ENCODE measurements at places on chromosomes 12 and 14.

GRCh38 chr14:22803687-22803974 is 11.6 kb downstream of the SLC7A7 start:
- DNase-seq = no peak

DNA sequence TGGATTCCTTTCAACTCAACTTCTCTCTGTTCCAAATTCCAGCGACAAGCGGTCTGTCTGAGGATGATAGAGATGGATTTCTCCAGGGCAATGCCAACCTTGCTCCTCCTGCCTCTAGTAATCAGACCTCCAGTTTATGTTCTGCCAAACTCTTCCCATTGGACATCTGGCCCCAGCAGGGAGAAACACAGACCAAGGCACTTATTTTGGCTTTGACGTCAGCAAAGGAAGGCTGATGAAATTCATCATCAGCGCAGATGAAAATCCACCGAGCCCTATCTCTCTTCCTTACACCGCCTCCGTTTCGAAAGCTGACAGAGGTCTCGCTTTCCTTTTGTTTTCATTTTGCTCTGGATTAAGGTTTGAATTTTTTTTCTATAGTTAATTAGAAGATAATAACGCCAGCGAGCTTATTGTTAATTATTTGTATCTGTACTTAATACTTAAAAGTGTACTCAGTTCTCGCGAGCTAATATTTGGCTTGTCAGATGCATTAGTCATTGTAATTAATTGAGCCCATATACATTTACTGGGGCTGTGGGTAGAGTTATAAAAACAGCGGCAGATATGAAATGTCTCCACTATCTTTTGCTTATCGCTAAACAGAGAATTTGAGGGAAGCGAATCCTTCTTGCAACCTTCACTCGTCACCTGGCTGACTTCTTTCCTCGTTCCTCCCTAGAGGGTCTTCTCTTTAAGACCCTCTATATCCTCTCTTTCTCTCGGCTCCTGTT is 35.9 kb upstream of the MED13L start:
- no peak for DNase-seq

GRCh38 chr12:8822298-8822697 is at the start of gene A2ML1:
TSS of gene A2ML1 (plus strand) at chr12:8822621. CDS start at chr12:8822652, 31 bp downstream.
- no peak for DNase-seq

DNA sequence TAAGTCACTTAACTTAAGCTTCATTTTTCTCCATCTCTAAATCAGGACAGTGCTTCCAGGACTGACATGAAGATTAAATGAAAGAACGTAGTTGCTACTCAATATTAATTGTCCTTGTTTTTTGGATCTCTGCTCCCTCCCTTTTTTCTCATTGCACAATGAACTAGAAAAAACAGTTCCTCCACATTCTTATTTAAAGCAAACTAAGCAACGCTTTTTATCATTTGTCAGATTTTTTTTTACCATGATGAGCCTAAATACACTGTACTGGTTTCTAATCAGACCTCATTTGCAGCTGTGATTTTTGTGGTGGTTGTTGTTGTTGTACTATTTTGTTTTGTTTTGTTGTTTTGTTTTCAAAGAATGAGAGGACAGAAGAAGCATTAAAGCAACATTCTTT is 23.2 kb upstream of the PARP11 start:
- DNase-seq = no peak

DNA sequence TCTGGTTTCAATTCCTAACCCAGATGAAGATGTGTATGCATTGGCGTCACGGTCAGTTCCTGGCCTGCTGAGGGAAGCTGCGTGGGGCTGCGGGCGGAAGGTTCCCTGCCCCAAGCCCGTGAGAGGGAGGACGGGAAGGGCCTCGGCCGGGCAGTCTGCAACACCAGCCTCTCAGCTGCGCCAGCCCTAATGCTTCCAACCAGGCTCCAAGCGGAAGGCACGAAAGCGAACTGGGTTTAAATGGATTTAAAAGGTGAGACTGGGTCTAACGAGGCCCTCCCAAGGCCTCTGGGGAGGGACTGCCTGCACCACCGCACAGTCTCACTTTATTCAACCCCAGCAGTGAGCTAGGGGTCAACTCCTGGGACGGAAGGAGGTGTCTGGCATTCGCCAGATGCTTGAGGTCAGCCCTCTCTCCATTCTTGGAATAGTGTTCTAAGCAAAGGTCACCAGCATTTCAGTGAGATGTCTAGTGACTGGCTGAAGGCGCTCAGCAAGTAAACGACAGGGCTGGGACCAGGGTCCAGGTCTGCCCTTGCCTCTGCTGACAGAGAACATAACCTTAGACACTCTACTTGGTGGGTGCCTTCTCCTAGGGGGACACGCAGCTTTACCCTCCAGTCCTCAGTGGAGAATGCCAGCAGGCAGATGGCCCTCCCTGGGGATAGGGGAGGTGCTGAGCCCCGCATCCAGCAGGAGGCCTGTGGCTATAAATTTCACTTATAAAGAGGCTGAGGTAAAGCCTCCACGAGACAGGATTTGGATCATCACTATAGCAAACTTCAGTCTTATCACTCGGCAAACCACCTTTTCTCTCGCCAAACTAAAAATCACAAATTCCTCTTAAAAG is 92.2 kb downstream of the PIWIL1 start:
- DNase-seq = no peak

DNA sequence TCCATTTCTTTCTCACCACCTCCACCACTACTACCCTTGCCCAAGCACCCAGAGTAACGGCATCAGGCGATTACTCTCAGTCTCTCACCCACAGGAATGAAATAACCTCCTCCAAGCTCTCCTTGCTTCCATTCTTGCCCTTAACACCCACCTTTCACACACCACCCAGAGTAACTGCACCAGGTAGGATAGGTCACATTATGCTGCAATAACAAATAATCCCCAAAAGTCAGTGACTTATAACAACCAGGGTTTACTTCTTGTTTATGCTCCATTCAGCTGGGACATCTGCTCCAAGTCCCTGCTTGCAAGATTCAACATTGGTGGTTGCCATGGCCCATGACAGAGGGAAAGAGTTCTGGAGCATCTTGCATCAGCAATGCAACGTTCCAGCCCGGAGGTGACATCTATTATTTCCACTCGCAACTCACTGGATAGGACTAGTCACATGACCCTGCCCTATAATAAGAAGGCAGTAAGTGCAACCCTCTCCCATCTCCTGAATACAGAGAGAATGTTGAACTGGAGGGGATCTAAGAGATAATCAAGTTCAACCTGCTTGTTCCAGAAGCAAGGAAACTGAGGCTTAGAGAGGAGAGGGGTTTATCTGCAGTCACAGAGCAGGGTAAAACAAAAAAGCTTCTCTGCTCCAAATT is 41.5 kb upstream of the FICD start:
- no peak for DNase-seq

DNA sequence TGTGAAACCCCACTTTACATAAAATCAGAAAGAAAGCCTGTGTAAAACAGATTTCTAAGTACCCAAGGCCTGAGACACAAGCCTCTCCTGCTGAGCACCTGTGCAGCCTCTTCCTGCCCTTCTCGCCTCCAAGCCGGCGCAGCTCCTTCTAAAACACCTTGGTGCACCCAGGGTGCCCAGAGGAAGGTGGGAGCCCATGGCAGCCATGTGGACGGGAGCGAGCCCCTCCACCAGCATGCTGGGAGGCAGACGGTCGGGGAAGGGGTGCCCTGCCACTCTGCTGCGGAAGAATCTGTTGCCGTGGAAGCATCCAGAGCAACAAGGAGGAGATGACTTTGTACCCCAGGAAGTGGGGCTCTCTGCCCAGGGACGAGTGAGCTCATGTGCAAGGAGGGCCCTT is 103.1 kb upstream of the C14orf180 start:
- no peak for DNase-seq

DNA sequence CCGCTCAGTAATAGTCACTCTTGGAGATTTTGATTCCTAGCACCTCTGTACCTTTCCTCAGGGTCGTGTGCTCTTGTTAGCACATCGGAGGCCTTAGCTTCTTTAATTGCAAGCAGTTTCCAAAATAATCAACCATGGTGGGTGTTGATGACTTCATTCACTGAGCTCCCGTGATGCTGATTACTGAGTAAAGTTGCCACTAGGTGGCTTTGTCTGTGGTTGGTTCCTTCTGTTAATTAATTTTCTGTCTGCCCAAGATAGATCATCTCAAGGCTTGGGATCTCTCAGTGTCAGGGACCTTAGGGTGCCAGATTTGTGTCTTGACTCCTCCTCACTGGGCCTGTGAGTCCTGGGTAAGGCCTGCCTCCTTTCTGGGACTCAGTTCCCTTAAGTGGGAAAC is 54.3 kb downstream of the PTPN11 start:
- no peak for DNase-seq

GRCh38 chr14:99173086-99173485 is 98.9 kb downstream of the BCL11B start:
- no peak for DNase-seq

DNA sequence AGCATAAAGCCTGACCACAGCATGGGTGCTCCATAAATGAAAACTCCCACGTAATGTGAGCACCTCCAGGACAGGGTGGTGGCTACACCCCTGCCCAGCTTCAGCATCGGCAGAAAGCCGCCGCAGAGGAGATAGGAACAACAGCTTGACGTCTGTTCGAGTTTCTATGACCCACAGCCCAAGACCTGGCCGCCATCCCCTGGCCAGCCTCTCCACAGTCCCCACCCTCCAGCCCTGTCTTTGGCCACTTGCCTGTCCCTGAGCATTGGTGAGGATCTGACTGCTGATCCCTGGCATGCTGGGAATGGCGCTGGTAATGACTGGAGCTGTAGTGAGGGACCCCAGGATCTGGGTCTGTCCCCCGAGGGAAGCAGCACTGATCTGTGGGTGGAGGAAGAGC is 21.3 kb downstream of the POU6F1 start:
- no peak for DNase-seq

GRCh38 chr14:20092050-20092449 is 18.5 kb upstream of the OR4K17 start:
- no peak for DNase-seq

DNA sequence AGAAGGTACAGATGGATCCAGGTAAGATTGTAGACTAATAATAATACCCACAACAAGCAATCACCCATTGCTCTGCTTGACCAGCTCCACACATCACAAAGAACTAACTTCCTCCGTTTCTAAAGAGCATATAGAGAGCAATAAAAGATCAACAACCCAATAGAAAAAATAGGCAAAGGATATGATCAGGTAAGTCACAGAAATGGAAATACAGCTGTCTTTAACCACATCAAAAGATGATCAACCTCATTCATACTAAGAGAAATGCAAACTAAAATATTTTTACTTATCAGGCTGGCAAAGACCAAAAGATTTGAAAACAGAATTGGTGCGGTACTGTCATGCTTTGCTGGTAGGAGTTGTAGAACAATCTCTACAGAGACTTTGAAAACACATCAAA is 8.9 kb downstream of the C2CD5 start:
- DNase-seq = no peak

DNA sequence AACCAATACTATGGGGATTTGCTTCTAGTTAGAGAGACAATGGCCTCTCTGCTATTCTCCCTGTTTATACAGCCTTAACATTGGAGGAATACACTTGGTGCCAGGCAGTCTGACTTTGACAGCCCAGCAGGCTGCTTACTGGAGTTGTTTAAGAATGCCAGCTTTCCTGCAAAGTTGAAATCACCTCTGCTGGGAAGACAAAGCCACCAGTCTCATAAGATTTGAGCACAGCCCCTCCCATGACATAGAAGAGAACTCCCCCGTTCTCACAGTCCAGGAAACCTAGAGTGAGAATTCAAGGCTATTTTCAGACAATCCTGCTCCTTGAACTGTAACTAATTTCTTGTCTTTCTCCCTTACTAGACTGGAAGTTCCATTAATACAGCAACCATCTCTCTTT is 21.1 kb upstream of the CATSPERB start:
- DNase-seq = no peak

GRCh38 chr12:97982684-97983083 is 520.1 kb downstream of the RMST start:
- no peak for DNase-seq

DNA sequence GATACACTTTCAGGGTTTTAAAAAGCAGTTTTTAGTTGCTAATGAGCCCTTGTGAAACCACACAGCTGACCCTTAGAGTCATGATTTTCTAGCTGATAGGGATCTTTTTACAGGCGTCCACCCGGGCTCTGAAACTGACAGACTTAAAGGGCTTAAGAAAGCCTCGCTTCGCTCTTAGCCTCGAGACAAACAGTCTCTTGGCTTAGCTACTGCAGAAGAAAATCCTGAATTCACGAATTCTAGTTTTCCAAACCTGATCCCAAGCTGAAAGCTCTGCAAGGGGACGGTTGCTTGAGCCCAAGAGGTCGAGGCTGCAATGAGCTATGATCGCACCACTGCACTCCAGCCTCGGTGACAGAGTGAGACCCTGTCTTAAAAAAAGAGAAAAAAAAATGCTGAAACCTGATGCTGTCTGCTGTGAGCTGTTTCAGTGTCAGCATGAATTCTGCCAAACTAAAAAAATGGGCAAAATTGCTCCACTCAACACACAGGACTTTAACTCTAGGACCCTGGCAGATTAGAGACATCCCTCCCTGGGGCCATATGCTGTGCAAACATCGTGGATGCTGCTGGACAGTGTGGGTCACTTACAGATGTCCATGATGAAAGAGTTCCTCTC is 3.1 kb upstream of the HPD start:
- DNase-seq = no peak

DNA sequence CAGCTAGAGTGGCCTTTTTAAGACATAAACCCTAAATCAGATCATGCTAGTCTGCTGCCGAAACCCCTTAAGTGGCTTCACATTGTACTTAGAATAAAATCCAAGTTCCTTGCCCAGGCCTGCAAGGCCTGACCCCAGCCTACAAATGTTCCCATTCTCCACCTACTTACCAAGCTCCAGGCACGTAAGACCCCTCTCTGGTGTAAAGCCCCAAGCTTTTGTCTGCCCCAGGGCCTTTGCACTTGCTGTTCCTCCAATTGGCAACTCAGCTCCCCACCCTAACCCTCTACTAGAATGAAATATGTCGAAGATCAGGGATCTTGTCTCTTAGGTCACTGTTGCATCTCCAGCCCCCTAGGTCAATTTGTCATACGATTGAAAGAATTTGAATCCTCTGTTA is 27.1 kb upstream of the MED13L start:
- DNase-seq = no peak

DNA sequence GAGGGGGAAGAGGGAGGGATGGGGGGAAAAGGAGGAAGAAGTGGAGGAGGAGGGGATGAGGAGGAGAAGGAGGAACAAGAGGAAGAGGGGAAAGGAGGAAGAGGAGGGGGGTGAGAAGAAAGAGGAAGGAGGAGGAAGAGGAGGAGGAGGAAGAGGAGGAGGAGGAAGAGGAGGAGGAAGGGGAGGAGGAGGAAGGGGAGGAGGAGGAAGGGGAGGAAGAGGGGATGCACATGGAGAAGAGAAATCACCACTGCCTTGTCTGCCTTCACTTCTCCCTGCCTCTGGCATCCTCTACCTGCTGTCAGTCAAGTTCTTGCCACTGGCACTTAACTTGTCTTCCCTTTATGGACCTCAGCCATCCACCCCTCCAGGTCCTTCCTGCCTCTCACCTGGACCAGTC is 59.9 kb downstream of the TTC9 start:
- DNase-seq = no peak
